Keratinocyte (primary cell): ENCODE measurements at places on chromosomes 5 and 9. TPM values are rescaled to one million over a fixed set of nuclear protein-coding genes. Genes with fewer than 3 reads are reported as not detected.

The IFNA2 gene
- not detected in 3 replicates for polyA plus RNA-seq

The LHX3 gene
- polyA plus RNA-seq, result not detected in 3 replicates

The PDZD2 gene
- polyA plus RNA-seq, result 3.1 to 8.4 TPM (median 7.3 TPM) in 3 replicates

The FOXD4L4 gene
- 0.03 TPM in 1 of 3 replicates, not detected in the others for polyA plus RNA-seq

The CDK5RAP2 gene
- polyA plus RNA-seq, result 22.4 to 28.5 TPM (median 23.5 TPM) in 3 replicates

The SYK gene
- 1.4 to 2.0 TPM (median 1.8 TPM) in 3 replicates for polyA plus RNA-seq

The ANKRD34B gene
- polyA plus RNA-seq, result 0.01 TPM in 1 of 3 replicates, not detected in the others

The ADAMTSL1 gene
- polyA plus RNA-seq, result 0.35 to 2.2 TPM (median 1.1 TPM) in 3 replicates

The ARID3C gene
- polyA plus RNA-seq, result 0.03 to 0.05 TPM in 2 of 3 replicates, not detected in the other

The ACOT12 gene
- polyA plus RNA-seq, result 0.06 TPM in 1 of 3 replicates, not detected in the others

The GCNT4 gene
- 1.1 to 3.5 TPM (median 3.2 TPM) in 3 replicates for polyA plus RNA-seq

The GSN gene
- 166 to 348 TPM (median 287 TPM) in 3 replicates for polyA plus RNA-seq

The SMARCA2 gene
- 28.4 to 39.0 TPM (median 28.7 TPM) in 3 replicates for polyA plus RNA-seq

The DNAH5 gene
- 0.49 to 0.73 TPM (median 0.67 TPM) in 3 replicates for polyA plus RNA-seq

The CXCL14 gene
- polyA plus RNA-seq, result 14.0 to 613 TPM (median 124 TPM) in 3 replicates
